CD4-positive, alpha-beta memory T cell (primary cell): ENCODE measurements at places on chromosomes 4 and X. TPM values are rescaled to one million over a fixed set of nuclear protein-coding genes. Genes with fewer than 3 reads are reported as not detected.

DNA sequence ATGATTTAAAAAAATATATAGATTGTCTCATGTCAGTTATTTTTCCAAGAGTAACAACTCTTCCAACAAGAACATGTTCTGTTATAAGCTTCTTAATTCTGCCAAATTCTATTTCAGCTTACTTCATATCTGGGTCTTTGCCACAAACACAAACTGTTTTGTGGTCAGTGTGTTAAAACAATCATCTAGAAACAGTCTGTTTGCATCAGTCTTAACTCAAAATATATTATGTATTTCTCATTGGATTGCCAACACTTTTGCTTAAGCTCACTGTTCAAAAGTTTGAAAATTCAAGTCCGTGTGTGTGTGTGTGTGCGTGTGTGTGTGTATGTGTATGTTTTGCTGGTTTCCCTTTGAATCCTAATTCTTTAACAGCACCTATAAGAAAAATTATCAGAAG lies 752.3 kb upstream of the NDST4 start:
- H3K27ac ChIP-seq, result no peak overlapping the region
- H3K4me1 ChIP-seq, result no peaks in the 10 kb centered on the region
- DNase-seq, result no peak
- no peaks in the 10 kb centered on the region for H3K27me3 ChIP-seq

- H3K4me1 ChIP-seq, result no peaks in the 10 kb centered on the region
- no peak overlapping the region for H3K4me3 ChIP-seq
- H3K27ac ChIP-seq, result no peak overlapping the region
Observed at GRCh38 chr4:108270466-108271450, 102.0 kb upstream of the LEF1 start.

DNA sequence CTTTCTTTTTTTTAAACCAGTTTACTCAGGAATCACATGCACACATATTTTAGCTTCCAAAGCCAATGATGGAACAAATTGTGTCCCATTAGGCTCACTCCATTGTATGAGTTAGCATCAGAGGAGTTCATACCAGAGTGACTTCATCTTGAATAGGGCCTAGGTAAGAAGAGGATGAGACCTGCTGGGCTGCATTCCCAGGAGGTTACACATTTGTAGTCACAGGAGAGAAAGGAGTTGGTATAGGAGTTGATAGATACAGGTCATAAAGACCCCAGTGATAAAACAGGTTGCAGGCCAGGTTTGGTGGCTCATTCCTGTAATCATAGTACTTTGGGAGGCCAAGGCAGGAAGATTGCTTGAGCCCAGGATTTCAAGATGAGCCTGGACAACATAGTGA lies 9.3 kb downstream of the PDGFRA start:
- H3K27me3 ChIP-seq, result no peaks in the 10 kb centered on the region
- H3K27ac ChIP-seq, result no peak overlapping the region
- DNase-seq, result no peak
- no peaks in the 10 kb centered on the region for H3K36me3 ChIP-seq
- H3K4me1 ChIP-seq, result peaks cover 9% of the 10 kb centered on the region
- H3K4me3 ChIP-seq, result no peak overlapping the region

Gene PCDH19
- not detected for polyA plus RNA-seq
